ENCODE measurements at places on chromosomes 1 and 21.

DNA sequence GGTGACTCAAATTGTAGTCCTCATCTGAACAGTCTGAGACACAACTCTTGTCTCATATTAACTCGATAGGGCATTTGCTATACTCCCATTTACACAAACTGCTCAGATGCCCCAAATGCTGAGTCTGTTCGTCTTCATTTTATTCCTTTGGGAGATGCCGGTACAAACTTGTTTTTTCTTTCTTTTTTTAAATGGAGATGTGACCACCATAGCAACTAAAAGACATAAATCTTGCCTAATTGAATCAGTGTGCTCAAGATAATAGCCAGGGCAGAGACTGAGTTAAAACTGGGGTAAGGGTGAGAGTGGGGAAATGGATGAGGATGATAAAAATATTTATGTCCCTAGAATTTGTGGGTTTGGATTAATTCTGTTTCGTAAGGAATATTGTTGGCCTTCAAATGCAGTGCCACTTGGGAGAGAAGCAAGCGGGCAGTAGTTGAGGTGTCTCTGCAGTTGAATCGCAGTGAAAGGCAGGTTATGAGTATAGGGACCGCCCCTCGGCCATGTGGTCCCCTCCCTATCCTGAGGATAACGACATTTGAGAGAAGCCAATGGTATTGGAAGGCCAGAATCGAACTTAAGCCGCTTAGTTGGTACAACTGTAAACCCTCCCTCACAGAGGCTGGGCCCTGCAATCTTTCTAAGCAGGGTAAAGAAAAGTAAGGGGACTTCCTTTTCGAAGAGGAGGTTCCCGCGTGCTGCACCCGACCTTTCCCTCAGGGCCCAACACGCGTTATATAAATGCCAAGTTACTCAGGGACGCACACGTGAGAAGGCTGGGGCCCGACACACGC lies 859 bp upstream of the LRRC8B start:
- H3K36me3 ChIP-seq: no peaks in the 10 kb centered on the region
- peaks cover 26% of the 10 kb centered on the region for H3K4me1 ChIP-seq
- H3K4me3 ChIP-seq: peak overlapping the region; percentile 96
- H3K27me3 ChIP-seq: no peaks in the 10 kb centered on the region
- peak overlapping the region; percentile 96 for H3K27ac ChIP-seq

- H3K36me3 ChIP-seq: peaks cover 13% of the 10 kb centered on the region
- H3K4me1 ChIP-seq: no peaks in the 10 kb centered on the region
- H3K27ac ChIP-seq: no peak overlapping the region
- H3K4me3 ChIP-seq: no peak overlapping the region
- no peak for DNase-seq
- no peaks in the 10 kb centered on the region for H3K27me3 ChIP-seq
These were observed 27.1 kb downstream of the STK40 start for GRCh38 chr1:36358514-36359084.

DNA sequence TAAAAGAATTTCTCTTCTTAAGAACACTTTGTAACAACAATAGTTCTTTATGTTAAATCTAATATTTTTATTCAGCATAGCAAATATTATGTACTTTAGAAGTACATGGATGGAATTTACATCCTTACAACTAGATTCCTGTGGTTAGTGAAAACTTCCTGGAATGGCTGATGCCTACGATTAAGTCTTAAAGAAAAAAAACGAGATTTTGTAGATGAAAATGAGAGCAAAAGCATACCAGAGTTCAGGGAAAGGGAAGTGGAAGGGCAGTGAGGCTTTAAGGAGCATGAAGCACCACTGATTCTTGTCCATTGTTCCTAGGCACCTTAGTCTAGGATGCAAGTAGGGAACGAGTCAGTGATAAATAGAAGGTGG lies 26.7 kb downstream of the CFH start:
- H3K36me3 ChIP-seq: no peaks in the 10 kb centered on the region
- H3K27me3 ChIP-seq: no peaks in the 10 kb centered on the region
- DNase-seq: no peak
- H3K27ac ChIP-seq: no peak overlapping the region

GRCh38 chr1:16449065-16449464 lies 8.5 kb downstream of the NECAP2 start:
- no peak overlapping the region for H3K4me3 ChIP-seq
- no peaks in the 10 kb centered on the region for H3K27me3 ChIP-seq
- no peak for DNase-seq
- no peak overlapping the region for H3K27ac ChIP-seq

GRCh38 chr1:70979881-70980280 lies 67.7 kb downstream of the PTGER3 start:
- no peak overlapping the region for H3K4me3 ChIP-seq
- H3K4me1 ChIP-seq: no peaks in the 10 kb centered on the region
- DNase-seq: no peak
- no peaks in the 10 kb centered on the region for H3K36me3 ChIP-seq

- no peak for DNase-seq
- H3K36me3 ChIP-seq: peaks cover 2% of the 10 kb centered on the region
- H3K27me3 ChIP-seq: no peaks in the 10 kb centered on the region
- peaks cover 13% of the 10 kb centered on the region for H3K4me1 ChIP-seq
- H3K4me3 ChIP-seq: peak overlapping the region; percentile 95
These were observed 556 bp downstream of the GMEB1 start for GRCh38 chr1:28668956-28669723.

GRCh38 chr1:61054601-61054993 lies 27.8 kb upstream of the NFIA start:
- no peaks in the 10 kb centered on the region for H3K36me3 ChIP-seq
- H3K27ac ChIP-seq: no peak overlapping the region
- peaks cover 44% of the 10 kb centered on the region for H3K4me1 ChIP-seq
- no peak for DNase-seq

Data from Panc1 (cell line).